ENCODE measurements at places on chromosomes 1 and 21.

- DNase-seq = no peak
Observed at GRCh38 chr1:15707239-15707925, 23.3 kb downstream of the PLEKHM2 start.

DNA sequence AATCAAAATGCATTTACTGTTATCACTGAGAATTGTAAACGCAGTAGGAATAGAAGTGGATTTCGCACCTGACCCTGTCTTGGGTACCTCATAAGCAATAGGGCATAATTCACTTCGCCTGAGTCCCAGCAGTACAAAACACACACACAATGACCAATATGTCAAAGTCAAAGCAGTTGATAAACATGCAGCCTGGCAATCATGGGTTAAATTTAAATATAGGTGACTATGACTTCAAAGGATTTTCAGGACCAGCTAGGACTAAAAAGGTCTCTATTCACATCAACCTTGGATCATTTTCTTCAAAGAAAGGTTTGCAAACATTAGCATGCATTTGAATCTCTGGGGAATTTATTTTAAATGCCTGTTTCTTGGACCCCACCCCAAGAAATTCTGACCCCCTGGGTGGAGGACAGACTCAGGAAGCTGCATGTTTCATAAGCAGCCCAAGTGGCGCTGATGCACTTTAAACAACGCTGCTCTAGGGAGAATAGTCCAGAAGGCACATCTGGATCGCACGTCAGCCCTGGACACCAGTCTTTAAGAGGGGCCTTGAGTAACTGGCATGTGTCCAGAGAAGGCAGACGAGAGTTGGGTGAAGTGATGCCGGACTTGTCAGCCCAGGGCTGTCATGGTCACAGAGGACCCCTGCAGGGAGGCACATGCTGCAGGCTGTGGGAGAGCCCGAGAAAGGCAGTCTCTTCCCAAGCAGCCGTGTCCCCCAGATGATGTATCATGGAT lies 55.7 kb upstream of the EFHD2 start:
- DNase-seq = no peak

DNA sequence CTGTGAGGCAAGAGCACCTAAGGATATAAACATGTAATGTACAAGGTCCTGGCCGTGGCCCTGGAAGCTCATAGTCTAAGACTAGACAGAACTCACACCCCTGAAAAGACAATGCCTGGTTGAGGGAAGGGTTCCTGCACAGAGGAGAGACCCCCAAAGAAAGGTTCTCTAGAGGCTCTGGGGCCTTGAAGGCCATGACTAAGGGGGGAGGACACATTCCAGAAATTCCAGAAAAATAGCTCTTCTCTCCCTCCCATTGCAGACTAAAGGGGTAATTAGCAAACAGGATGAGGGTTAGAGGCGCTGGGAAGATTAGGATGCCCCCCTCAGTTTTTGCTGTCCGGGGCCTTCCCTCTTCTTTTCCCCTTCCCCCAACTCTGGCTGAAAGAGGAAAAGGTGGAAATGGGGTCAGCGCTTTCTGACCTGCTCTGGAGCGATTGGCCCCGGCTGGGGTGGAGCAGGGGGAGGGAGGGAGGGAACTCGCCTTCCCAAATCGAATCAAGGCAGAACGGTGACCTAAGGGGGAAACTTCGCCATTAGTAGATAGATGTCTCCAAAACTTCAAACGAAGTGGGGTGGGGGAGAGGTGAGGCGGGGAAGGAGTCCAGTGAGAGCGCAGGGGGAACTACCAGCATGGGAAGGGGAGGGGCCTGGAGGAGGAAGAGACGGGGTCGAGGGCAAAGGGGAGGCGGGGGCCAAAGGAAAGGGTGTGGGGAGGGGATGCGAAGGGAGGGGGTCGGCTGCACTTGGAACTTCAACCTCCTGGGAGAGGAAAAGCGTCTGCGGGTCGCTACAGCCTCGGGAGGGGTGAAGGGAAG lies 11.8 kb downstream of the PAX7 start:
- no peak for DNase-seq

GRCh38 chr1:101452825-101453224 lies 216.0 kb downstream of the S1PR1 start:
- DNase-seq = no peak

- no peak for DNase-seq
Observed at GRCh38 chr21:35942211-35943144, 117.8 kb downstream of the SETD4 start.

DNA sequence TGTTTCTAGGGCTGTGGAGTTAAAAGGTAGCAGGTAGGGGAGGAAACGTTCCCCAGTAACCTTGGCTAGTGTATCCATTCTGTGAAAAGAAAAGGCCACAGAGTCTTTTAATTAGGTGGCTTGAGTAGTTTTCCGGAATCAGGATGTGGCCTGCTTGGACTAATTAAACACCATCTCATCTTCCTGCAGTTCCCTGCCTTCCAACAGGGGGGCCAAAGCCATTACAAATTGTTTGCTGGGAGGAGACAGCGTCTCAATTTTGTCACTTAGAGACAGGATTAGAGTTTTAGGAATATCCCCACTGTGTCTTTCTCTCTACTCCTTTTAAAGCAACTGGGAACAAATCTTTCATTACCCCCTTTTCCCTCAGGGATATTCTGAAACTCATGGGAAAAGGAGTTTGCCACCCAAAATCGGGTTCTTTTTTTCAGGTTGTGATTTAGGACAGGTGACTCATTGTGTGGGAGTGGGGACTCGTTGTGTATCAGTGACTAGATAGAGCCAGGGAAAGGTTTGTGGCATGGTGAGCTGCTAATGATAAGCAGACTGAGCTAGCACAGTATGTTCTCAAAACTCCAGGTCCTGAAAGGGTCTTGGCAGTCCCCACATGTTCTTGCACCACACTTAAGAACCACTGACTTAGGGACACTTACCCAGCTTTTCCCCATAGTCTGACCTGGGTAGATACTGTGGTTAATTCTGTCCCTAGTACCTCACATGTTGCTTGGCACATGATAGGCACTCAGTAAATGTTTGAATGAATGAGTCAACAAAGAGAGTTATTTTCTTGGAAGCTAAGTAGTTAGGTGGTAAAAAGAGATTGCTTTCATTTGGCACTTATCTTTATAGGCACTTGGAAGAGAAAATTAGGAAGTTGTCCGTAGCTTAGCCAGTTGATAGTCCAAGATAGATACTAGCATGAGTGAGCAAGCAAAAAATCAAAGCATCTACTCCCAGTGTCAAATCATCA lies 22.5 kb downstream of the INTS3 start:
- DNase-seq = no peak

DNA sequence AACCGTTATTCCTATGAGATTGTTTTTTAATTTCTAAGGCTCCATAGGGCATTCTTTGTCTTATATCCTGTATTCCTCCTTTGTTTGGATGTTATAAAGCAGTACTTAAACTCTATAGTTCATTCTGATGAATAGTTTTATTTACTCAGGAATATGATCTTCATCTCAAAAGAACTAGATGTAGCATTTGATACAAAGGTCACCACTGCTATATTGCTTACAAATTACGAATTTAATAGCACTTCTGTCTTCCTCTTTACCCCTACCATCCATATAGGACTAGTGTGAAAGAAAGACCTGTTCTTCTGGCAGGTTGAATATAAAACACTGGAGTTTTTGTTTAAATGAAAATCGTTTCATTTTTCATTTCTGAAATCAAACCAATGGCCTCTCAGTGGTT lies 468.1 kb upstream of the CXADR start:
- DNase-seq = no peak

GRCh38 chr1:26094677-26095383 lies 16.8 kb upstream of the PDIK1L start:
- DNase-seq = peak; percentile 22

GRCh38 chr1:199932462-199932861 lies 95.0 kb upstream of the NR5A2 start:
- DNase-seq = no peak

DNA sequence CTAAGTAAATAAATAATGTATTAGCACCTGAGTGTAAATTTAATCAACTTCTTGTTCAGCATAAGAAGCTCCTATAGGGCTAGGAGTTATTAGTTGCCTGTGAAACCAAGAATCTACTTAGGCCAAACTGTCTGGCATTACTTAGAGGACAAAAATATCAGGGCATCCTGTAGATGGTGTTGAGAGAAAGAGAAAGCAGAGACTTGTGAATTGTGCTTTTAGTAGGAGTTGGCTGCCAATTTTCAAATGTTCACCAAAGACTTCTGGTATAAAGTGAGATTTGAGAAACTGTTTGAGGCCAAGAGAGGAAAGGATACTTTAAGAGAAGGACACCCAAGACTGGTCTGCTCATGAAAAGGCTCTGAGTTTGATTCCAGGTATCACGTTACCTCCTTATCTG lies 315.5 kb upstream of the DEPDC1 start:
- DNase-seq = no peak
